ENCODE measurements at places on chromosomes 12 and 14.
A peak's percentile ranks its signal among the peaks of the same experiment; 100 is the strongest.

- DNase-seq, result no peak
These were observed 23.5 kb downstream of the APPL2 start for GRCh38 chr12:105212438-105212837.

- no peak for DNase-seq
These were observed 11.5 kb upstream of the KRT78 start for GRCh38 chr12:52860102-52860823.

DNA sequence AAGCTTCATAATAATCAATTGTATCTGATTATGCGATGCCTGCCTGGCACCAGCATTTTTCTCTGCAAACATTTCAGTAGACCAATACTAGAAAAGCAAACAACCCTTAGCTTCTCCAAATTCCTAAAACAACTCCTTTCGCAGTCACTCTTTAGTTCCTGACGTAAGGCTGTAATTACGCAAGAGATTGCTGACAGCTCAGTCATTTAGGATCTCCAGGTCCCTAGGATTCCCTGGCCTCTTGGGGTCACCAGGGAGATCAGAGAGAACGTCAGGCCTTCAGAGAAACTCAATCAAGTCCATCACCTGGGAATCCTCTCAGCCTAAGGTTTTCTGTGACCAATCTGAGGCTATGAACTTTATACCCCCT lies 390.6 kb downstream of the PAWR start:
- peak; percentile 32 for DNase-seq

GRCh38 chr12:12474471-12474928 lies 88.2 kb downstream of the DUSP16 start:
- DNase-seq, result no peak

DNA sequence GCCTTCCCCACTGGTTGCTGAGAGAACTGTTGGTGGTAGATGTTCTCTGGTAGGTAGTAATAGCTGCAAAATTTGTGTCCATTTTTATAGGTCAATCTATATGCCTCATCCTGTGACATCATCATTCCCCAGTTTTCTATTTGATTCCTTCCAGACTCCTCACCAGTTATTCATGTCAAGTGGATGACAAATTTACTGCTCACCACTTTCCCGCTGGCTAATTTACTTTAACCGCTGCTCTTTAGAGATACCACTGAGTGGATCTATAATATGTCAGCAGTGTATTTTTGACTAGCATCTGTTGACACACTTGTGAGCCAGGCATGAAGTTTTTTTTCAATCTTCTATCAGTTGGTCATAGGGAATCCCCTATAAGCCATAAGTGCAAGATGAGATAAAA lies 24.6 kb downstream of the GPR65 start:
- no peak for DNase-seq

Data from non-pigmented ciliary epithelial cell (primary cell).